Hair follicle dermal papilla cell (primary cell): ENCODE measurements at places on chromosomes 12 and 14. TPM values are rescaled to one million over a fixed set of nuclear protein-coding genes. Genes with fewer than 3 reads are reported as not detected.

The MDM1 gene
- total RNA-seq: 9.1 and 14.4 TPM in 2 replicates

The PTGES3 gene
- total RNA-seq: 50.5 and 58.8 TPM in 2 replicates

The CEBPE gene
- not detected in 2 replicates for total RNA-seq

The OR11H6 gene
- total RNA-seq: not detected in 2 replicates

The CINP gene
- 30.2 and 31.3 TPM in 2 replicates for total RNA-seq

The PYGL gene
- 143 and 152 TPM in 2 replicates for total RNA-seq

The BIN2 gene
- 0.24 TPM in 1 of 2 replicates, not detected in the other for total RNA-seq

The CDH24 gene
- total RNA-seq: 2.7 and 3.6 TPM in 2 replicates

The IRF9 gene
- total RNA-seq: 136 and 154 TPM in 2 replicates

The CD163L1 gene
- 1.5 and 2.1 TPM in 2 replicates for total RNA-seq

The SUDS3 gene
- total RNA-seq: 32.7 and 38.5 TPM in 2 replicates

The CD27 gene
- total RNA-seq: 0.36 TPM in 1 of 2 replicates, not detected in the other

The DIO2 gene
- total RNA-seq: 5.8 and 31.8 TPM in 2 replicates

The TSHR gene
- 2.3 and 3.4 TPM in 2 replicates for total RNA-seq

The PARP2 gene
- 4.6 and 7.6 TPM in 2 replicates for total RNA-seq

The PRKD1 gene
- 8.0 and 11.4 TPM in 2 replicates for total RNA-seq

The MANSC4 gene
- total RNA-seq: not detected in 2 replicates

The PLEKHD1 gene
- total RNA-seq: under 0.01 and 0.24 TPM in 2 replicates

The FAIM2 gene
- total RNA-seq: 0.97 and 1.5 TPM in 2 replicates

The GALNT8 gene
- not detected in 2 replicates for total RNA-seq

The FAM186B gene
- 0.49 and 0.61 TPM in 2 replicates for total RNA-seq

The POTEM gene
- total RNA-seq: not detected in 2 replicates

The CARMIL3 gene
- under 0.01 TPM in 1 of 2 replicates, not detected in the other for total RNA-seq

The TAS2R46 gene
- 2.2 and 6.8 TPM in 2 replicates for total RNA-seq

The DEGS2 gene
- total RNA-seq: 0.16 TPM in 1 of 2 replicates, not detected in the other

The PIK3C2G gene
- not detected in 2 replicates for total RNA-seq

The IQSEC3 gene
- total RNA-seq: not detected in 2 replicates

The SRSF9 gene
- 82.2 and 87.6 TPM in 2 replicates for total RNA-seq

The EMC9 gene
- total RNA-seq: 5.8 and 8.3 TPM in 2 replicates

The ZBTB42 gene
- total RNA-seq: 5.7 and 5.8 TPM in 2 replicates

The HOXC12 gene
- not detected in 2 replicates for total RNA-seq

The LMNTD1 gene
- 0.16 and 0.85 TPM in 2 replicates for total RNA-seq

The WNT1 gene
- not detected in 2 replicates for total RNA-seq

The ADAM21 gene
- total RNA-seq: under 0.01 TPM in 1 of 2 replicates, not detected in the other

The CLEC9A gene
- not detected in 2 replicates for total RNA-seq

The SYNE2 gene
- 19.9 and 32.1 TPM in 2 replicates for total RNA-seq

The LGALS3 gene
- total RNA-seq: 311 and 386 TPM in 2 replicates

The OR10G3 gene
- total RNA-seq: not detected in 2 replicates

The APOLD1 gene
- 4.5 and 5.1 TPM in 2 replicates for total RNA-seq

The ARHGEF40 gene
- total RNA-seq: 72.0 and 87.1 TPM in 2 replicates

The CCDC177 gene
- total RNA-seq: not detected in 2 replicates

The PMEL gene
- 1.1 and 2.9 TPM in 2 replicates for total RNA-seq

The MTERF2 gene
- total RNA-seq: 4.5 and 6.2 TPM in 2 replicates

The VDR gene
- 57.0 and 66.0 TPM in 2 replicates for total RNA-seq

The P3H3 gene
- total RNA-seq: 72.1 and 81.9 TPM in 2 replicates

The CRADD gene
- 12.7 and 15.1 TPM in 2 replicates for total RNA-seq

The KRT83 gene
- not detected in 2 replicates for total RNA-seq

The TESPA1 gene
- not detected in 2 replicates for total RNA-seq

The LRP1-AS gene
- total RNA-seq: not detected in 2 replicates

The GZMB gene
- total RNA-seq: not detected in 2 replicates

The CIT gene
- total RNA-seq: 33.8 and 44.3 TPM in 2 replicates

The CLEC12A gene
- 0.65 TPM in 1 of 2 replicates, not detected in the other for total RNA-seq

The A2M gene
- total RNA-seq: 4.6 and 10.2 TPM in 2 replicates

The SHMT2 gene
- 209 and 258 TPM in 2 replicates for total RNA-seq

The DCP1B gene
- total RNA-seq: 16.7 and 20.5 TPM in 2 replicates

The CPNE6 gene
- not detected in 2 replicates for total RNA-seq

The NR1H4 gene
- not detected in 2 replicates for total RNA-seq
